HL-60 (cell line): ENCODE measurements at places on chromosomes 5 and 9.

- DNase-seq, result no peak
Measured at GRCh38 chr9:92612292-92612691, 57.6 kb downstream of the IPPK start.

- peak; percentile 52 for DNase-seq
Measured at GRCh38 chr5:111116550-111116949, 24.4 kb downstream of the WDR36 start.

- DNase-seq, result no peak
Measured at GRCh38 chr5:10338686-10339057, 14.8 kb upstream of the MARCHF6 start.

GRCh38 chr5:114101153-114101552, 260.7 kb upstream of the KCNN2 start:
- peak; percentile 20 for DNase-seq

GRCh38 chr5:2136728-2137333, 254.1 kb upstream of the IRX4 start:
- no peak for DNase-seq

DNA sequence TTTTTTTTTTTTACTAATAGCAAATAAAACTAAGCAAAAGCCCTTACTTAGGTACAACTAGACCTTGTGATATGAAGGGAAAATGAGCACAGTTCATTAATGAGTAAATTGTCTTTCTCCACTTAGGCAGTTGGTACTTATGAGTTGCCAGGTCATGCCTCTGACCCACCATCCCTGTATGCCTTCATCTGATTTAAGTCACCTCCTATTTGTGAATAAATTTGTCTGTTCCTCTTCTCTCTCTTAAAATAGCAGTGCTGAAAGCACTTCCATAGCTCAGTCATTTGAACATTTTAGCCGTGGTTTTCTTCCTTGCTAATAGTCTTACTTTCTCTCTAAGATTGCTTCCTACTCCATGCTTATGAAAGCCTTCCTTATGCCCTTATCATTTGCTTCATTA, 61.4 kb downstream of the SLC44A1 start:
- DNase-seq, result no peak

DNA sequence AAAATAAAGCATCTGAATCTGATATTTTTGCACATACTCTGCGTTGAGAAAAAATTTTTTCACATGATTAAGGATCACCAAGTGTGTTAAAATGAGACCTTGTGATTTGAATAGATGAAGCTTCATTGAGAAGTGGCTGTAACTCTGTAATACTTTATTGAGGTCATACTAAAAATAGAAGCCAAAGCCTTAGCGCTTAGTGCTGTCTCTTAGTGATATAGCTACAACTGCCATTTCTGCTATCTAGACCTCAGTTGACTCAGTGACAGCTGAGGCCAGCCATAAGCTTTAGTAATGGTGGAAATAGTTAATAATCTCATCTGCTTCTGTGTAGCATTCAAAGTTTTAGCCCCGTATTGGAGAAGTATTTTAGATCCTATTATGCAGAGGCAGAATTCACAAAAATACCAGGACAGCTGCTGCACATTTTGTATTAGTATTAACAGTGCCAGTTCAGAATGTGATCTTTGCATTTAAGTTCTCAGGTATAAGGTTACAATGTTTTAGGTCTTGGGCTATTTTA, 107.4 kb upstream of the SGCD start:
- DNase-seq, result no peak

DNA sequence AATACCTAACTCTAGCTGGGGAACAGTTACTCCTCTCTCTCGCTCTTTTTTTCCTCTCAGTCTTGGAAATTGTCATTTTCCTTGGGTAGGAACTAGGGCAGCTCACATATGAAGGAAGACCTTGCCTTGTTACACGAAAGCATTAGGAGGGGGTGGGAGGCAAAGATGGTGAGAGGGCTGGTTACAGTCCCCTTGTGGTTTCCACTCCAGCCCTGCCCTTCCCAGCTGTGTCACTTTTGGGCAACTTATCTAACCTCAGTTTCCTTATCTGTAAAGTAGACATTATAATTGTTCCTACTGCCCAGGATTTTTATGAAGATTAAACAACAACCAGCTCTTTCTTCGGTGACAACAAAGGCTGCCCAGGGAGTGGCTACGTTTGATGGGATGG, 196.2 kb upstream of the CLINT1 start:
- DNase-seq, result no peak

DNA sequence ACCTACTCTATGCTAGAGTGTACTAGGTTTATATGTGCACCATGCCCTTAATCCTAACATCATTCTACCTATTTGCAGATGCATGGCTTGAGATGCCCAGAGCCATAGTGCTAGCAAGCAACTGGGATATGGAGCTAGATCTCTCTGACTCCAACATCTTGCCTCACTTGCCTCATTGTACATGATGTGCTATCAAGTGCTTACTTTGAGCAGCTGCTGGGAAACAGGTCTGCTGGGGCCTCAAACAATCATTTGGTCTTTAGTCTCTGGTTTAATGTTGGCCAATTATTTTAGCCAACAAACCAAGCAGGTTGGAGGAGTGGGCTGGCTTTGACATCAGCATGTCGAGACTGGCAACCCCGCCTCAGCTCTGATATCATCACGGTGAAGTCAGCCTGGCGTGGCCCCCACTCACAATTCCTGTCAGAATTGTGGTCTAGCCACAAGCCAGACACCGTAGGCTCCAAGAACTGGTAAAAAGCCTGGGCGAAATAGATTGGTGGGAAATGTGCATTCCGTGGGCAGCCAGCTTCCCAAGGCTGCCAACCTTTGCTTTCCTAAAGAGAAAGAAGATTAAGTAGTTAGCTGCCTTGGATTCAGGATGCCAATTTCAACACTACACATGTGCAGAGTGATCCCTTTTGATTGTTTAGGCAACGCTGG, 21.1 kb upstream of the GAS1 start:
- DNase-seq, result no peak

DNA sequence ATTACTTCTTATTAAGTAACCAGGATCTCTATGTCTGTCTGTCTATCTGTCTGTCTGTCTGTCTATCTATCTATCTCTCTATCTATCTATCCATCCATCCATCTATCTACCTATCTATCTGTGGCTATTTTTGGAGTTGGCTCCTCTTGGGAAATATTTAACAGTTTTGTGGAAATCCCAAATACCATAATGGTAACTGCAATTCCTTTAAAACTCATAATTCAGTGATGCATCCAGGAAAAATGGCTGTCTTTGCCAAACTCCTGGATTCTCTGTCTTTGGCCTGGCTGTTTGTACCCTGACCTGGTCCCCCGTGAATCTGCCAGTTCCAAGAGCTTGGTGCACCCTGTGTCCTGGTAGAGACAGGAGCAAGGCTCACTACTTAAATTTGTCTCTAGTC, 197.0 kb downstream of the PCSK1 start:
- DNase-seq, result no peak

DNA sequence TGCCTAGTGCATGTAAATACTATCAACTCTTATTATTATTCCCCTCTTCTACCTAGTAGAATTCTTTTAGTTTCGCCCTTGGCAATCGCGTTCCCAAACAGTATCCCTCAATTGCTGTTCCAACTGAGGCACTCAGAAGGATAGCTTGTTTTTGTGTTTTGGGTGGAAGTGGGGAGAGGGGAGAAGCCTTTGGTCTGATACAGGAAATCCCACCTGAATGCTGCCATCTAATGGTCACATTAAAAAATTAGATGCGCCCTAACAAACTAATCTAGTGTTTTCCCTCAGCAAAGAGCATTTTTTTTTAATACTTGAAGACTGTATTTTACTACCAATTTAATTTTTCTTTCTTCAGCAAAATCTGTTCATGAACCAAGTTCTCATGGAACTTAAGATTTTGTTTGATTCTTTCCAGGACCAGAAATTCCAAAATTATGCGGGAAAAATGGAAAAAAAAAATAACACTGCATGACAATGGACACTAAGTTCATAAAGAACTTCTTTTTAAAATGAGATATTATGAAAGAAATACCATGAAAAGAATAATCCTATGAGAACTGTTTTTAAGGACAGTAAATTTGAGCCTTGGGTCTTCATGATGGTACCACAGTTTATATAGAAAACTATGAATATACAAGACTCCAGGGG, 22.2 kb upstream of the GLDC start:
- DNase-seq, result no peak

GRCh38 chr5:59487068-59487686, 406.3 kb downstream of the PDE4D start:
- DNase-seq, result no peak

DNA sequence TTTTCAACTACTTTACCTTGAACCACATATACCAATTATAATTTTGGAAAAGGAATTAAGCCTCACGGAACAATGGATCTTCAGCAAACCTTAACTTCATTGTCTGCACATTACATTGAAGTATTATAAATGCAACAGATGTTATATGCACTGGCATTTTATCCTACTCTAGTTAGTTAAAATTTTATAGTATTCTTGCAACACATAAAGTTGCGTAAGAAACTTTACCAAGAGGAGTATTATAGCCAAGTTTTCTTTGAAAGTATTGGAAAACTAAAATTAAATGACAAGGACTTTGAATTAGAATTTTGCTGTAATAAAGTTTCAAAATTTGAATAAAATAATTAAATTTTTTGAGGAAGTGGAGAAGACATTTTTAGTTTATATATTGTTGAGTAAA, 63.4 kb upstream of the SREK1 start:
- no peak for DNase-seq

DNA sequence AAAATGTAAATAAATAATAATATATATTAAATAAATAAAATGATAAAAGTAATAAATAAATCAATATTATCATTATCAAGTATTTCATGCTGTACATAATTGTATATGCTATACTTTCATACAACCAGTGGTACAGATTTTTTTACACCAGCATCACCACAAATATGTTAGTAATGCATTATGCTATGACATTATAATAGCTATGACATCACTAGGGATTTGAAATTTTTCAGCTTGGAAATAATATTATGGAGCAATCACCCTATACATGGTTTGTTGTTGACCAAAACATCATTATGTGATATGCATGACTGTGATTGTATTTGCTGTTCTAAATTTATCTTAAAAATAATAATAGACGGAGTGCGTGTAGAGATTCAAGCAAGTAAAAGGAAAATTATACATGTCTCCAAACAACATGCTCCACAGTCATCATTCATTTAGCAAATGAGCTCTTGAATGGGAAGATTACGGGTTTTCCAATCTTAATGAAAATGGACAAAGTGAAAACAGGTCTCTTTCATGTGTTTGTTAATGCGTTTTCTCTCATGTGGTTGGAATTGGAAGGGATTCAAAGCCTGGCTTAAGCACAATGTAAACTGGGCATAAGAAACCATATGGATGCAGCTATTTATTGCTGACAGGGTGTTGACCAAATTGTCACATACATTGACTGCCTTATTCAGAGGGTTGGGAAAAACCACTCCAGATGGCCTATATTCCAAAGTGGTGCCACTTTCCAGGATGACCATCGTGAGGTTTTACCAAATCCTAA, 643.0 kb upstream of the RGMB start:
- no peak for DNase-seq

- DNase-seq, result peak; percentile 66
Measured at GRCh38 chr5:150122158-150122510, 33.5 kb downstream of the PDGFRB start.

DNA sequence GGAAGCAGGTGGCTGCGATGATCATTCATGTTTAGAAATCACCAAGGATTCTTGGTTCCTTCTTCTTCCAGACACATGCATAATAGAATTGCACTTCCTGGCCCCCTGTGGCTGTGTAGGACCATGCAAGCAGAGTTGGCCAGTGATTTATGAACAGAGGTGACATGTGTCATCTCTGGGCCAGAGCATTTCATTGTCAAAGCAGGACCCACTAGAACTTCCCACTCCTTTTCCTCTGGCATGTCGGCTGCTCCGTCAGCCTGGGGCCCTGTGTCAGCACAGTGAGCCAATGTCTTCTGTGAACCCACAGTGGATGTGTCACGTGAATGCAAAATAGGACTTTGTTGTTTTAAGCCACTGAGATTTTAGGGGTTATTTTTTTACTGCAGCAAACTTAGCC, 59.2 kb downstream of the HSD17B3 start:
- no peak for DNase-seq

GRCh38 chr5:10684303-10685086, 76.5 kb downstream of the DAP start:
- DNase-seq, result no peak

DNA sequence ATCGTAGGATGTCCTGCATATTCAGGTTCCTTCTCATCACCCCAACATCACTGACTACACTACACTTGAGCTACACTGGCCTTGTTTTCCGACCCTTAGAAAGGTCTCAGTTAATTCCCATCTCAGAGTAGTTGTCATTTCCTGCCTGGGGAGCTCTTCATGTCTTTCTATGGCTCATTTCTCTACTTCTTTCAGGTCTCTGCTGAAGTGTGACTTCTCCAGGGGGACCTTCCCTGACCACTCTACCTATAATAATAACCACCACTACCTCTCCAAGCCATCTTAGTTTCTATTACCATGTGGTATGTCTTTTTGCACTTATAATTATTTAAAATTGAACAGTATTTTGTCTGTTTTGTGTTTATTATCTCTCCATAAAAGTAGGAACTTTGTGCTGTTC, 113.2 kb downstream of the STARD4 start:
- no peak for DNase-seq

DNA sequence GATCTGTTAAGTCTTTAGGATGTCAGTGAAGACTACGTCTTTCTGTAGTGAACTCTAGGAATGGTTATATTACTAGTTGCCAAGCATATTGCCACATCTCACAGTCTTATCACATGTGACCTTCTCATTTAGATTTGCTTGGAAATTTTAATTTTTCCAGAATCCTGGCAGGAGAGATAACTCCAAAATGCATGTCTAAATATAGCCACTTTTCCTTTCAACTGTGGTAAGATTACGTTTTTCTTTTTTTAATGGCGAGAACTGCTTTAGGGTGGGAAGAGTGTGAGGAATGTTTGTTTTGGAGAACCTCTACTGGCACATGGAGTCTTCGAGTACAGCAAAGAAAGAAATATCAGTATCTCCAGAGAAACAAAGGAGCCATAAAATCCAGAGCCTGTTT, 91.7 kb upstream of the ADAMTSL1 start:
- DNase-seq, result no peak

DNA sequence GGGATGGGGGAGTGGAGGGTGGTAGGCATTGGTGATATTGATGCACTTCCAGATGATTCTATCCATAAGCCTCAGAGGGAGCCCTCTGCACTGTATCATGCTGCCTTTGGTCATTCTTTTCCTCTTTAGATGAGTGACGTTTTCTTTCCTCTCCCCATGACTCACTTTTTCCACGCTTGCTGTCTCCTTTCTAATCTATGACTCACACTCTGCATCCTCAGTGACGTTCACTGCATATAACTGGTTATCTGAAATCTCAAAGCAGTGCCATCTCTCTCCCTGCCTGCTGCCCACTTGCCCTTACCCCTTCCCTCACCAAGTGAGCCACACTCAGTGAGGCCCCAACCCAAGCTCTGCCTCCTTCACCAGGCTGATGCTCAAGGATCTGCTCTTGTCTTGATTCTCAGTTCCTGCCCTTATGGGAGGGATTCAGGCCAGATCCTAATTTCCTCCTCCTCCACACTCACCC, 31.6 kb downstream of the PTGS1 start:
- peak; percentile 42 for DNase-seq

- no peak for DNase-seq
Measured at GRCh38 chr9:36623280-36623679, 50.6 kb downstream of the MELK start.

- DNase-seq, result no peak
Measured at GRCh38 chr5:168467755-168468330, 18.4 kb upstream of the RARS1 start.

- no peak for DNase-seq
Measured at GRCh38 chr5:180100621-180101450, 29.3 kb upstream of the RNF130 start.
